ENCODE measurements at places on chromosomes 13 and 19.
A peak's percentile ranks its signal among the peaks of the same experiment; 100 is the strongest.

DNA sequence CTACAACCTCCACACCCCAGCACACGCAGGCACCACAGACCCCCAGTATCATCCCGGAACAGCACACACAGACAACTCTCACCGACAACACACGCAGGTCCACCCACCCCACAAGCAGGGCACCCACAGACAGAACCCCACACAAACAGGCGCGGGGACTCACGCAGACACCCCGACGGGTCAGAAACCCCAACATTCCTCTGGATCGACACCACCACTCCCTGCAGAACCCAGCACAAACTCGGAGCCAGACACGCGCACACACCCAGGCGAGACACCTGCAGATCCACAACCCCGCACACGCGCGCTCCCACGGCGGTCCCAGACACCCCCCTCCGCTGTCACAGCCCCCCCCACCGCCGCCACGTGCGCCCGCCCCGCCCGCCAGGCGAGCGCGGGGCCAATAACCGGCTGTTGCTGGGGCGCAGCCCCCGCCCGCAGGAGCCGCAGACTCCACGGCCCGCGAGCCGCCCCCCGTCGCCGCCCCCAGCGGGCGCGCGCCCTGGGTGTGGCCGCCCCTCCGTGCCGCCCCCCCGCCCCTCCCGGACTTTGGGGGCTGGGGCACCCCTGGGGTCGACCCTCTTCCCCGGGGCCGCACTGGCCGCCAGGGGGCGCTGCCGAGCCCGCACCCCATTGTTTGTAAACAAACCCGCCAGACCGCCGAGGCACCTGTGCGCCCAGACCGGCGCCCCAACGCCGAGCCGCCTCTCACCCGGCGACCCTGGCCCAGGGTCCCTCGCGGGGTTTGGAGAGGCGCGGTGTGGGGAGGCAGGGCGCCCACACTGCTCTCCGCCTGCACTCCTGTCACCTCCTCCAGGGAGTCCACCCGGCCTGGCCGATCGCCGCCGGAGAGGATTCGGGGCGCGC lies 712 bp downstream of the BBC3 start:
- DNase-seq = peak; percentile 51

DNA sequence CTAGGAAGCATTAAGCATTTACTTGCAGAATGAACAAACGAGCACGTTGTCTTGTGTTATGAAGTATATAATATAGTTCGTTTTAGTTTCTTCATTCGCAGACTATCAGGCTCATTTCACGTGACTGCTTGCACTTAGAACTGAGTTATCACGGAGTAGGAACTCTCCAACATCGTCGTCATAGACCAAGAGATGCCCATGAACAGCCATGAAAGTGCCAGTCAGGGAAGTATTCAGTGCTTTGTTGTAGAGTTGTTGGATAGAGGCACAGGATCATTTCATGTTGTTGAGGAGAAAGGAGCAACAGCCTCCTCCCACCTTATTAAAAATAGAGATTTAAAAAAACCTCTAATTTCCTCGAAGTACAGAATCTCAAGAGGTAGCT lies 977 bp upstream of the IL17D start:
- DNase-seq = peak; percentile 22

- DNase-seq = no peak
Observed at GRCh38 chr13:38520041-38520440, 166.8 kb upstream of the FREM2 start.

DNA sequence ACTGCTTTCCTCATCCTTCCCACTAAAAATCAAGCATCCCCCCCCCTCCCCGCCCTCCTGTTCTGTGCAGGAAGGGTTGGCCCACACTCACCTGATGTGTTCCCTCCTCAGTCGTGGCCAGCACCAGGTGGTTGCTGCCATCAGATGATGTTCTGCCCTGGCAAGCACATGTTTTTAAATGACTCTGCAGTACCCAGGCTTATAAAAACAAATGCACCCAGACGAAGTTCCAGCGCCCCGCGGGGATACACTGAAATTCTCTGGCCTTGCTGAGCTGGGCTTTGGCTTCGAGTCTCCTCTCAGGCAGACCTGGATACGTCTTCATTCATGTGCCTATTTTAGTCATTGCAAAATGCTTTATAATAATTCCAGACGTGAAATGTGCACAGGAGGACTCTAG lies 316.3 kb downstream of the DLEU7 start:
- no peak for DNase-seq

DNA sequence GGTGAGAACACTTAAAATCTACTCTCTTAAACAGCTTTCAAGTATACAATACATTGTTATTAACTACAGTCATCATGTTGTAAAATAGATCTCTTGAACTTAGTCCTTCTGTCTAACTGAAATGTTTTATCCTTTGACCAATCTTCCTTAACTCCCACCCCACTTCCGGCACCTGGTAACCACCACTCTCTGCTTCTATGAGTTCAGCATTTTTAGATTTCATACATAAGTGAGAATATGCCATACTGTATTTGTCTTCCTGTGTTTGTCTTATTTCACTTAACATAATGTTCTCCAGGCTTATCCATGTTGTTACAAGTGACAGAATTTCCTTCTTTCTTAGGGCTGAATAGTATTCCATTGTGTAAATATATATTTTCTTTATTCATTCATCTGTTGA lies 144.1 kb upstream of the TRPC4 start:
- no peak for DNase-seq

- DNase-seq = no peak
Observed at GRCh38 chr19:40625406-40626120, 24.4 kb downstream of the LTBP4 start.

- no peak for DNase-seq
Observed at GRCh38 chr13:32320528-32320927, 5.2 kb downstream of the BRCA2 start.

DNA sequence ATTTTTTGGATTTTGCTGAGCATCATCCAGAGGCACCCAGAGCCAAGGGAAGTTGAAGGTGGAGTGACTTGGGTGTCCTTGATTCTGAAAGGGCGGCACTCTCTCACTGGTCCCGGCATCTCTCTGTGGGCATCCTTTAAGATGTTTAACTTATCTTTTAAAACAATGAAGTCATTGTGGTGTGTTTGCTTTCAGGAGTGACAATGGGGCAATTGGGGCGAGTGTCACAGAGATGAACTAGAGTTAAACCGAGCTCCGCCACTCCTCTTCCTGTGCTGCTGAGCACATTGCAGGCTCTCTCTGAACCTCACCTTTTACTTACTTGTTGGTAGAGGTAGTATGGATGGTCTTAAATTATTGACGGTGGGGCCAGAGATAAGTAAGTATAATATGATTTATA lies 295.7 kb downstream of the MYO16 start:
- DNase-seq = no peak
